Body of pancreas (tissue), 4 donors: ENCODE measurements at places on chromosomes 13 and 19. TPM values are rescaled to one million over a fixed set of nuclear protein-coding genes. Genes with fewer than 3 reads are reported as not detected.

ZNF547 gene
- 3.9 TPM for total RNA-seq

CASP14 gene
- total RNA-seq, result not detected

S1PR5 gene
- 1.6 TPM for total RNA-seq

NLRP7 gene
- not detected for total RNA-seq

TRMT1 gene
- total RNA-seq, result 21.5 TPM

HIPK4 gene
- not detected for total RNA-seq

ZNF439 gene
- total RNA-seq, result 4.4 TPM

DOHH gene
- total RNA-seq, result 9.3 TPM

EHD2 gene
- total RNA-seq, result 41.2 TPM

CPAMD8 gene
- 2.0 TPM for total RNA-seq

FAM83E gene
- 4.2 TPM for total RNA-seq

BRCA2 gene
- 1.0 TPM for total RNA-seq

SIGLEC12 gene
- total RNA-seq, result not detected

GRCh38 chr13:90867336-90867683, 480.2 kb upstream of the MIR17HG start:
- DNase-seq, result peak; percentile 78

GRCh38 chr19:30132343-30133075, 190.5 kb downstream of the URI1 start:
- no peak for DNase-seq

DNA sequence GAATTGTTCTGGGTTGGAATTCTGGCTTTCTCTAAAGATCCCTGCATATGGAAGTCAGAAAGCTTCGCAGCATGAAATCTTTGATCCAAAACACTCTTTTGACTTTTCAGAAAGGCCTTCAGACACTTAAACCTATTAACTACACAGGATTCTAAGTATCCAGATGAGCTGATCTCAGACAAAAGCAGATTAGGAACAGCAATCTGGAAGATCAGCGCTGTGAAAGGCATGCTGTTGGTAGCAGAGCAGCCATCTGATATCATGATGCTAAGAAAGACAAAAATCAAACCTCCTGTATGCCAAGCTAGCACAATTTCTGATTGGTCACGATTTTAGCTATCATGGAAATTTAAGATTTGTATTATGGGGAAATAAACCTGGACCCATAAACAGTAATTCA, 589.9 kb downstream of the GPC5 start:
- no peak for DNase-seq

- no peak for DNase-seq
Measured at GRCh38 chr19:42475366-42475765, 32.6 kb upstream of the CXCL17 start.

DNA sequence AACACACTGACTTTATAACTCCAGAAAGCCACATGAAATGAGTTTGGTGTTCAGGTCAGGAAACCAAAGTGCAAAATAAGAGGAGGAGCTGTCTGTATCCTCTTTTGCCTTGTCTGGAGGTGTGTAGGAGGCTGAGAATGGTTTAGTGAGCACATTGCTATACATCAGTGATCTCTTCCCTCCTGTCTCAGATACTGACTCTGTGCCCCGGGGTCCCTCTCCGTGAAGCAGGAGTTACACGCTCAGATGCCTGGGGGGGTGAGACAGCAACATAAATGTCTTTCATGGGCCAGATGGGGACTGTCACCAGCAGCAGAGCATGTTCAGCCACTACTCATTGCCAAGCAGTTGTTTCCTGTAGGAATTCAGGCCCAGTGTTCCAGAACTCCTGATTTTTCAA, 285.4 kb downstream of the ATP8A2 start:
- DNase-seq, result no peak

- no peak for DNase-seq
Measured at GRCh38 chr13:63625869-63626268, 2210.2 kb upstream of the PCDH20 start.

DNA sequence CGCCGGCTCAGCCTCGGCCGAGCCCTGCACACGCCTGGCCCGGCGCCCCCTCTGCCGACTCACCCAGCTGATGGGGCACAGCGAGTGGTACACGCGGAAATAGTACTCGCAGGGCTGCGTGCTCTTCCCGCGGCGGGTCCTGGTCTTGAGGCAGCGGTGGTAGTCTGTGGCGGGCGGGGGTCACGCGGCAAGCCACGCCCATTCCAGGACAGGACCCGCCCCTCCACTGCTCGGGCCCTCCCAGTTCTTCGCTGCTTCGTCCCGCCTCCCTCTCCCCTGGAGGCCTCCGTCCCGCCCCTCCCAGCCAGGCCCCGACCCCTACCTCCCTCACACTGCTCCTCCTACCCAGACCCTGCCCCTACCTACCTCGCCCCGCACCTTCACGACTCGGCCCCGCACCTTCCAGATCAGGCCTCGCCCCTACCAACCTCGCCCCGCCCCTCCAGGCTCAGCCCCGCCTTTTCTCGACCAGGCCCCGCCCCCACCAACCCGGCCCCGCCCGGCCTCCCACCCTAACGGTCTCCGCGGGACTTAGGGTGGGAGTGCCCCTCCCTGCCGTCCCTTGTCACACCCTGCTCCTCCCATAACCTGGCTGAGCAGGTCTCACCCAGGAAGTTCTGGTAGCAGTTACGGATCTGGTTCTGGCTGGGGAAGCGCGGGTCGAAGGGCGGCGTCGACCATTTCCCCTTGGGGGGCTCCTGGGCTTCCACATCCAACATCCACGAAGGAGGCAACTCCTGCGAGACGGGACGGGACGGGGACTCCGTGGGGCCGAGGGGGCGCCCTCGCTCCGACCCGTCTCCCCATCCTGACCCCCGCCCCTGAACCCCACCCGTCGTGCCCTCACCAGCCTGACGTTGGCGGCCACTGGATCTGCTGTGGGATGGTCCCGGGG, 469 bp downstream of the COX6B2 start:
- DNase-seq, result peak; percentile 73

DNA sequence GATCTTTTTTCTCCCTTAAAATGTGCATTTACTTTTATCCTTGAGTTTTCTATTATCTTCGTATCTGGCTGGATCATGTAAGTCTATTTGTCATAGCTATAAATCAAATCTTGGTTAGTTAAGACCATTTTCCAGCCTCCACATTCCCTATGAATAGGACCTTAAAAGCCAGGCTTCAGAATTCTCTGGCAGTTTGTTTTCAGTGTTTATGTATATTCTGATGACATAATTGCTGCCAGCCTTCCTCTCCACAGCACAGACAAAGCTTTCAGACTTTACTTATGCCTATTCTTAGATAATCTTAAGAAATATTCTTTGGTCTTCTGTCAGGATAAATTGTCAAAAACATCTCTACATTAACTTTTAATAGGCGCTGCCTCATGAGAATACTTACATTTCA, 870.8 kb upstream of the SPRY2 start:
- no peak for DNase-seq

GRCh38 chr13:45811891-45812694, 39.5 kb downstream of the SIAH3 start:
- no peak for DNase-seq

- DNase-seq, result no peak
Measured at GRCh38 chr19:55368106-55368505, 2.2 kb downstream of the IL11 start.

DNA sequence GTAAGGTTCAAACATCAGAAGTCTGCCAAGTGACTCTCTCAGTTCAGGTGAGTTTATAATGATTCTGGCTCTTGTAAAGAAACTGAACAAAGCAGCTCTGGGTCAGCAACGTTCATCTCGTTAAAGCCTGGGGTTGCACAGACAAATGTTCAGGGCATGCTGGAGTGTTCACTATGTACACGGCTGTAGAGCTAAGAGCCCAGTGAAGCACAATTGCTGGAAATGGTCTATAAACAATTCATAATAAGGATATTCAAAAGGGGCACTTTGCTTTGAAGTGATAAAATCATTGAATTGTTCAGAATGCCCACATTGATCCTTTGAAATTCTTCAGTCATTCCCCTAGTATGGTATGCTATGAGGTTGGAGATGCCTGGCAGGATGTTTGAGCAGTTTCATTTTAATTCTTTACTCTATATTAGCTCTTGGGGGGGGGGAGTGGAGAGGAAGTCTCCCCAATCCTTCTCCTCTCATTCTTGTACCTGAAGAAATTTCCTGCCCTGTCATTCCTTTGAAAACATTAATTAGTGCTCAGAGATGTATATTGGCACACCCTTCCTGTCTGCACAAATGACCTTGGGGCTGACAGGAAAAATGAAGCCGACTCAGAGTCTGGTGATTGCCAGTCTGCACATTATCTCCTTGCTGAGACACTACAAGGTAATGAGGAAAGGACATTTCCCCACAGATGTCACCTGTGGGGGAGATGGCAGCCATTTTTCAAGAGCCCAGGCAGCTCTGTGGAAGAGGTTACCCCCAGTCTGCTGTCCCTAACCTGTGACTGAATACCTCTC, 145.5 kb downstream of the DLEU7 start:
- no peak for DNase-seq

DNA sequence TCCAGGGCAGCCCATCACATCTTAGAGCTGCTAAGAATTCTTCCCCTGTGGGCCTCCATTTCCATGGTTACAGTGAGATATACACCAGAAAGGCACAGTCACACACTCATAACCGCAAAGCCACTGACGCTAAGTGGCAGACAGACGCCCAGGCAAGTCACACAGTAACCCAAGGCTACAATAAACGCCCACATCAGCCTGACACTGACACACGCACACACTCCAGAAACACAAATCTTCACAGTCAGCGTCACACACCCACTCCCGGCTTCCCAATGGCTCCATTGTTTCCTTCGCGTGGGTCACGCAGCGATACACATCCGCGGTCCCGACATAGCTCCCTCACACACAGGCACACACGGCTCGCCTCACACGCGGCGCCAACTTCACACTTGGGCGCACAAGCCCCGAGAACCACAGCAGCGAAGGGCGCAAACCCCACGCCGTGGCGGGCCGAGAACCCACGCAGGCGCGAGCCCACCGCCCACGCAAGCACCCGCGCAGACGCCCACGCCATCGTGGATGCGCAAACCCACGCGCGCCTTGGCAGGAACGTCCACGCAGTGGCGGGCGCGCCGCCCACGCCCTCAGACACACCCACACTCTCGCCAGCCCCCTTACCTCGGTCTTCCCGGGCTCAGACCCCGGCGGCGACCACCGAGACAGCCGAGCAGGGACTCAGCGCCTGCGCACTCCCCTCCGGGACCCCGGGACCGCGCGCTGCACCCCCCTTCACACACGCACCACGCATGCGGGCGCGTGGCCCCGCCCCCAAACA, at the start of gene ZNF667:
Gene ZNF667 (minus strand): TSS at position 695 of the 778 bp plus-strand sequence. CDS start 14,975 bp downstream, outside the sequence.
- no peak for DNase-seq

DNA sequence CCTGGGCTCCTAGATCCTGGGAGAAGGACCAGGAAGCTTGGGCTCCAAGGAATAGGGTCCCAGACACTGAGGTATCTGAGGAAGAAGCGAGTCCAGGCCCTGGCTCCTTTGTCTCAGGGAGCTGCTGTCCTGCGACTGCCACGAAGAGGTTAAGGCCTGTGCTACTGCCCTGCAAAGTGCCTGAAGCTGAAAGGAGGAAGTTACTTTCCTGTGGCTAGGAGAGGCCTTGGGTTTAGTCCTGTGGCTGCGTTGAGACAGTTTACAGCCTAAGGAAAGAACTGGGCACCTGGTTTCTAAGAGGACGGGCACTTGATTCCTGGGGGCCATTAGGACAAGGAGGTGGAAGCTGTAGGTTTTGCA, 2.8 kb downstream of the MYADM start:
- no peak for DNase-seq

DNA sequence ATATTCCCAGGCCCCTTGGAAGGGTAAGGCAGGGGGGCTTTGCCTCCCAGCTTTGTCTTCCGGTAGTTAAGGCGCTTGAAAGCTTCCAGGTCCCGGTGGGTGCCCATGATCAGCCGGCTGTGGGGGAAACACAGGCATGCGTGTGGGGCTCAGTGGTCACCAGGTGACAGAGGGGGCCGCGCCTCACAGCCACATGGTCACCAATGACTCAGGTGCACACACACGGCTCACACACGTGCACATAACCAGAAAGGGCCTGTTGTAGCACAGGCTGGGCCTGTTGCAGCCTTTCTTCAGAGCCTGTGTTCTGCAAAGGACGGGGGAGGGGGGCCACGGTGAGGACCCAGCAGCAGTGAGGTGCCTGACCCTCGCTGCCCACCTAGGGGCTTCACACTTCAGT, 5.9 kb downstream of the NANOS3 start:
- DNase-seq, result no peak

DNA sequence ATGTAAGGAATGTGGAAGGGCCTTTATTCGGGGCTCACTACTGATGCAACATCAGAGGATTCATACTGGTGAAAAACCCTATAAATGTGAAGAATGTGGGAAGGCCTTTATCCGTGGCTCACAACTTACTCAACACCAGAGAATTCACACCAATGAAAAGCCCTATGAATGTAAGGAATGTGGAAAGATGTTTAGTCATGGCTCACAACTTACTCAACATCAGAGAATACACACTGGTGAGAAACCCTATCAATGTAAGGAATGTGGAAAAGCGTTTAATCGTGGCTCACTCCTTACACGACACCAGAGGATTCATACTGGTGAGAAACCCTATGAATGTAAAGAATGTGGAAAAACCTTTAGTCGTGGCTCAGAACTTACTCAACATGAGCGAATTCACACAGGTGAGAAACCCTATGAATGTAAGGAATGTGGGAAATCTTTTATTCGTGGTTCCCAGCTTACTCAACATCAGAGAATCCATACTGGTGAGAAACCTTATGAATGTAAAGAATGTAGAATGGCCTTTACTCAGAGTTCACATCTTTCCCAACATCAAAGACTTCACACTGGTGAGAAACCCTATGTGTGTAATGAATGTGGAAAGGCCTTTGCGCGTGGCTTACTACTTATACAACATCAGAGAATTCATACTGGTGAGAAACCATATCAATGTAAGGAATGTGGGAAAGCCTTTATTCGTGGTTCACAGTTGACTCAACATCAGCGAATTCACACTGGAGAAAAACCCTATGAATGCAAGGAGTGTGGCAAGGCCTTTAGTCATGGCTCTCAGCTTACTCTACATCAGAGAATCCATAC, 44.3 kb downstream of the ZNF585A start:
- DNase-seq, result no peak

GRCh38 chr13:77113496-77113895, 86.5 kb upstream of the FBXL3 start:
- DNase-seq, result no peak

- no peak for DNase-seq
Measured at GRCh38 chr13:30619731-30620130, 2.0 kb downstream of the USPL1 start.

DNA sequence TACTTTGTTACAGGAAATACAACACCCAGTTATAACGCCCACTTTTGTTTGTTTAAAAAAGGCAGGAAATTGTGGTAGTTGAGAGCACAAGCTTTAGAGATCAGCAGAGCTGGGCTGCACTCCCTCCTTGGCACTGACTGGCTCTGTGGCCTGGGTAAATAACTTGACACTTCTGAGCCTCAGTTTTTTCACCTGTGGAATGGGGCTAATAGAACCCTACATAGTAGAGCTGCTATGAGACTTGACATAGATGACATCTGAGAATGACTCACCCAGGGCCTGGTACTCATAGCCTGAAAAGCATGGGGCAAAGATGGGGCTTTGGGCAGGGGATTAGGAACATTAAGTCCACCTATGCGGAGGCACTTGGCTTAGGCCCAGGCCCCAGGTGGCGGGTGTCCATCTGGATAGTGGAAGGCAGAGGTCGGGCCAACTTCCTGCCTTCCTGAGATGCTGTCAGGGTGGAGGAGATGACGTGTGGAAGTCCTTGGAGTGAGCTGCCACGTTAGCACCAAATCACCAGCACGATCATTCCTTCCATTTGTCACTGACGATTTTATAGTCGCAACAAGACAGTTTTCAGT, 159.1 kb downstream of the KATNAL1 start:
- no peak for DNase-seq

- no peak for DNase-seq
Measured at GRCh38 chr19:2192862-2193261, 29.1 kb downstream of the DOT1L start.

- peak; percentile 53 for DNase-seq
Measured at GRCh38 chr13:58302349-58302748, 670.8 kb downstream of the PCDH17 start.

- DNase-seq, result no peak
Measured at GRCh38 chr19:11450570-11451326, 15.3 kb downstream of the PRKCSH start.
